RPMI8226 (cell line): ENCODE measurements at places on chromosomes 4 and X.

DNA sequence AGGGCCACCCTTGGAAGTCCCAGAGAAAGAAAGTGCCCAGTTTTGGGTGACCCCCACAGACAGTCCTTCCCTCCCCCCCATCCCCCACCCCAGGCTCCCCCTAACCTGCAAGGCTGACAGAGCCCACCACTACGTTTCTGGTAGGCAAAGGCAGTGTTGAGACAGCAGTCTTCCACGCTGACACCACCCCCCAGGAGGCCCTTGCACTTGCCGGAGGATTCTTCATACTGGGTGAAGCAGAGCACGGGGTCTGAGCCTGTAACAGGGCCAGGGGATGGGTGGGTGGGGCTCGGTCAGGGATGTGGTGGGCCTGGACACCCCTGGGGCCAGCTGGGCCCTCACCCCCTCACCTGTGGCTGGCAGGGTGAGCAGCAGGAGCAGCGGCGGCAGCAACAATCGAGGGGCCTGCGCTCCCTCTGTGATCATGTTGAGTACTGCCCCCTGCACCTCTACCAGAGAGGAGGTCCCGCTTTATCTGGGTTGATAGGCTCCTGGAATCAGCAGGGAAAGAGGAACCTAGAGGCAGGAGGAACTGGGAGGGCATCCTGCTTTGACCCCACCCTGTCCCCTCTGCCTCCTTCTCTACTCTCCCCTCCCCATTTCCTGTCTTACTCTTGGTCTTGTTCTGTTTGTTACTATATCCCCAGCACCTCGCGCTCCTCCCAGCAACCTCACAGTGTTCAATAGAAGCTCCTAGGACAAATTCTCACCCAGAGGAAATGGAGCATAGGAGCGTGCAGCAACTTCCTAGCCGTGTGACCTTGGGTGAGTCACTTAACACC lies at the start of gene CFP:
CFP (minus strand) TSS at position 512 of the 782 bp plus-strand sequence; CDS start at position 426, 86 bp downstream.
- DNase-seq: no peak

DNA sequence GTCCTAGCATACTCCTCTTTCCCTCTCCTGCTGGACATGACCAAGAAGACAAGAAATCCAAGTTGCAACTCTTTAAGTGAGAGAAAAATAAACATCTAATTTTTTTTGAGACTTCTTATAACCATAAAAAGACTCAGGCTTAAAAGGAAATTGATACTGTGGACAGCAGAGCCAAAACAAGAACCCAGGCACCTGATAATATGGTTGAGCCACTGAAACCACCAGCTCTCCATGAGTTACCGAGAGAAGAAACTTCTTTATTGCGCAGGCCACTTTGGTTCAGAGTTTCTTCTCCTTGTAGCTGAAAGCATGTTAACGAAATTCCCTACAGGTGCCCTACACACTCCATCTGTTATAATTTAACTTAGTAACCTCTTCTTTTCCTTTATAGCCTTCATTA lies 11.3 kb upstream of the SPCS3 start:
- DNase-seq: no peak

DNA sequence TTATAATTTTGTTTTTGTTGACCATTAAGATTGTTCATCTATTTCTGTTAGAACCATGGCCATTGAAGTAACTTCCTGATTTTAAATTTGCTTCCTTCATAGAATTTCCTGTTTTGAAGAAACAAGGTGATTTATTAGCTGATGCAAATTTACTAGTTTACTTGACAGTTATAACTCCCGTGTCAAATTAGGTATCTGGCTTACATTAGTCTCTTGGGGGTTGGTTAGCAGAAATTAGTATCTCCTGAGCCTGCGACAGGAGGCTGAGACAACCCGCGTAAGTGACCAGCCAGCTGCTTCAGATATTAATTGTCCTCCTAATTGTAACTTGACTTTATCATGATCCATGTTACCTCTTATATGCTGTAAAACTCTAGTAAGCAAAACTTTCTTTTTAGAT lies 154.3 kb downstream of the CFAP299 start:
- no peak for DNase-seq

DNA sequence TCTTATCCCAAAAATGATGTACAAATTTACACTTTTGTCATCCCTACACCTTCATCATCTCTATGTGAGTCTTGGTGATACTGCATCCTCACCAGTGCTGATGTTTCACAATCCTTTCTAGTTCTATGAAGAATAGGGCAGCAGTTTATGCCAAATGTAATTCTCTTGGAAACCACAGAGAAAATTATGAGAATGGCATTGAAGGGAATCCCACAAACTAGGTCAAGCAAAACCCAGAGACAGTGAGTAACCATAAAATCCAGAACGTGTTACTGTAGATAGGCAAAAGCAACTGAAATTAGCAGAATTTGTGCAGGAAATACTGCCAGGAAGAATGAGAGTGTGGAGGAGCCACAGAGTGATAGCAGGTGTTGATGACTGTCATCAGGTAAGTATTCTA lies 24.5 kb downstream of the IL15 start:
- no peak for DNase-seq

GRCh38 chr4:166625018-166625637 lies 609.2 kb downstream of the SPOCK3 start:
- no peak for DNase-seq

DNA sequence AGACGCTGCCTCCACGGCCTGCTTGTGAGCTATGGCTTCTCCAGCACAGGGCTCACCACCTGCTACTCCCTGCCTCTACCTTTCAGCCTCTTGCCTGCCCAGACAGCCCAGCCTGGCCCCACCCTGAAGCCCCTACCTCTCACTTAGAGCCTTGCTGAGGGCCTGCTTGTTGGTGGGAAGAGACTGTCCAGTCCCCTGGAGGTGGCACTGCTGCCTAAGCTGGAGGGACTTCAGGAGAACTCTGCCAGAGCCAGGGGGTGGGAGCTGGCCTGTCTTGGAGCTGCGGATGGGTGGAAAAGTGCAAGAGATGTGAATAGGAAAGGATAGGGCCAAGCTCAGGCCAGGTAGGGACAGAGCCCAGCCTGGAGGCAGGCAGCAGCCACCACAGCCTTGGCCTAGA lies 2.7 kb upstream of the ZNF185 start:
- DNase-seq: no peak

DNA sequence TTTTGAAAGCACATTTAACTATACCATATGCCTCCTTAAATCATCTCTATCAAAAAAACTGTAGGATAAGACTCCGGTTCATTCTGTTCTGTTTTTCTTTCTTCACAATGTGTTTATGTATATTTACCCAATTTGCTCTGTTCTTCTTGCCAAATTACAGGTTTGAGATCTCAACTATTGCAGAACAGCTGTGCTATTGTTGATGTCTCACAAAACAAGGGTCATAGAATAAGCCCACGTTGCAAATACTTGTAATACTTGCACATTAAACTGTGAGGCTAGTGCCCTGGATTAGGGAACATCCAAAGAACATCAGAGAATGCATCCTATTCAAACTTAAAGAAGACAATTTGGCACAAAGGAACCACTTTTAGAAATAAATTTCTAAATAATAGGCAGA lies 45.4 kb downstream of the ANTXR2 start:
- DNase-seq: no peak

GRCh38 chr4:62791386-62791785 lies 1591.3 kb downstream of the ADGRL3 start:
- no peak for DNase-seq

GRCh38 chrX:133538148-133538547 lies 122.9 kb upstream of the GPC4 start:
- no peak for DNase-seq

DNA sequence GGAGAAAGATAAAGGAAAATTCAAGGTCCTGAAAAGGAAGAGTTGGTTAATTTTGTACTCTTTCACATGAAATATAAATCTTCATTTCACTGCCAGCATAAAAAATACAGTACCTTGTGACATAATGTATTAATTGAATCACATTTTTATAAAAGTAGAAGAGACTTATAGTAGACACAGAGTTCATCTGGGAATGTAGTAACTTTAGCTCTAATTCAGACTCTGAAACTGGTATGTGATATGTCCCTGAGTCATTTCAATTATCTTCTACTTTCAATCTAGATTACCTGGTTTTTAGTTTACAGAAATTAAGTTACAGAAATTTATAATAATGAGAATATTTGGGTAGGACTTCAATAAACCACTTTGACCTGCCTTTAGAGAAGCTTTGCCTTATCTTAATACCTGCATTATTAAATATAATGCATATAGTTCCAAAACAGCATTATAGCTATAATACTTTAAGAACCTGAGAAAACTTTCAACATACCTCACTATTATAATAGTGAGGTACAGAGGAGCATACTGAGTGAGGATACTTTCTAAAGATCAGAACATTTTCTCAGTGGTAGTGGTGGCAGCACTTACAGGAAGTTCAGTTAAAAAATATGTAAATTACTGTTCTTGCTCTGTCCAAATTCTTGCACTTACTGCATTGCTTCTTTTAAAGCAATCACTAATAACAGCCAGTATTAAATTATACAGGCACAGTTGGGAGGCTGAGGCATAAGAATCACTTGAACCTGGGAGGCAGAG lies 11.2 kb downstream of the NEK1 start:
- no peak for DNase-seq

DNA sequence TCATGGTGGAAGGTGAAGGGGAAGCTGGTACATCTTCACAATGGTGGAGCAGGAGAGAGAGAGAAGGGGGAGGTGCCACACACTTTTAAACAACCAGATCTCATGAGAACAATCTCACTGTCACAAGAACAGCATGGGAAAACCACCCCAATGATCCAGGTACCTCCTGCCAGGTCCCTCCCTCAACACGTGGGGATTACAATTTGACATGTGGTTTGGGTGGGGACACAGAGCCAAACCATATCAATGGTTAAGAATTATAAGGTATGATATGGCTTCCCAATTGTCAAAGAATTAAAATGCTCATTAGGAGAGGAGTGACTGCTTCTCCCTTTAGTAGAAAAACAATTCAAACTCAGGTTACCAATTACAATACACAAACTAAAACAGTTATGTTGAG lies 143.3 kb downstream of the PDLIM5 start:
- no peak for DNase-seq

- DNase-seq: no peak
These were observed at the start of gene SRPX2 for GRCh38 chrX:100643956-100644860. SRPX2 (plus strand) TSS chrX:100644199; CDS start chrX:100646323, 2,124 bp downstream.

- DNase-seq: no peak
These were observed 24.5 kb upstream of the GPR78 start for GRCh38 chr4:8555716-8556115.

GRCh38 chr4:33063241-33063640 lies 2343.1 kb downstream of the PCDH7 start:
- no peak for DNase-seq

DNA sequence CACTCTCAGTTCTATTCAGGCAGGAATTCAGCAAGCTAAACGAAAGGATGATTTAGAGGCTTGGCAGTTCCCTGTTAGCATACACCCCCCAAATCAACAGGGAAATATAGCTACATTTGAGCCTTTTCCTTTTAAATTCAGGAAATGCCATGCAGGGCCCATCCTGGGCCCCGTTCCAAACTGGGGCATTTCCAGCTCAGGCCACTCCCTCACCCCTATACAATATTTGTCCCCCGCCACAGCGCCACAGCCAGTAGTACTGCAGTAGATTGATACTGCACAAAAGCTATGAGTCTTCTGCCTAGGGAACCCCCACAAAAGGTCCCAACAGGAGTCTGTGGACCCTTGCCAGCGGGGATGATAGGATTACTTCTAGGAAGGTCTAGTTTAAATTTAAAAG lies 102.0 kb upstream of the MAPK10 start:
- DNase-seq: no peak

GRCh38 chr4:42471896-42472295 lies 74.6 kb downstream of the SHISA3 start:
- no peak for DNase-seq

GRCh38 chr4:140450352-140450751 lies 22.9 kb upstream of the CLGN start:
- no peak for DNase-seq

DNA sequence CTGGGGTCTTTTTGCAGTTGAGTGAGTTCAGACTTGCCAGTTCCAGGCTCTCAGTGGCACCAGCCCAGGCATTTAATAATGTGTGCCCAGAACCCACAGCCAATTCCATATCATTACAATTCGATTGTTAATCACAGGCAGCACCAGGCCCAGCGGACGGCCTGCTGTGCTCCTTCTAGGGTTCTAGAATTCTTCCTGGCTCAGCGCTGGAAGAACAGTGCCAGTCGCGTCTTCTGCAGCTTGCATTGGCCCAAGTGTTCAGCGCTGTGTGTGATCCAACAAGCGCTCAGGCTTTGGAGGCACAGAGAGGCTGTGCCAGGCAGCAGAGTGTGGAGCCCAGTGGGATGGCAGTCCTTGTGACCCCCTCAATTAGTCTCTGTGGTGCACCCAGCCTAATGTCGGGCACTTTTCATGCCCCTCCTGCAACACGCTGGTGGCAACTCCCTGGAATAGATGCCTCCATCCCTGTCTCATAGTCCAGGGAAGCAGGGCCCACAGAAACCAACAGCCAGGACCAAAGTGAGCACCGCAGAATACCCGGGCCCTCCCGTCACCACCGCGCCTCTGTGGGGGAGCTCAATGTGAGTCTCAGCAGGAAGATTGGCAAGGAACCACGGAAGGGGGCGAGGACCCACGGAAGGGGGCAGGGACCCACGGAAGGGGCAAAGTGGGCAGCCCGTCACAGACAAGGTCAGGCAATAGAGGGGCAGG lies 193.2 kb downstream of the AFAP1 start:
- DNase-seq: no peak

DNA sequence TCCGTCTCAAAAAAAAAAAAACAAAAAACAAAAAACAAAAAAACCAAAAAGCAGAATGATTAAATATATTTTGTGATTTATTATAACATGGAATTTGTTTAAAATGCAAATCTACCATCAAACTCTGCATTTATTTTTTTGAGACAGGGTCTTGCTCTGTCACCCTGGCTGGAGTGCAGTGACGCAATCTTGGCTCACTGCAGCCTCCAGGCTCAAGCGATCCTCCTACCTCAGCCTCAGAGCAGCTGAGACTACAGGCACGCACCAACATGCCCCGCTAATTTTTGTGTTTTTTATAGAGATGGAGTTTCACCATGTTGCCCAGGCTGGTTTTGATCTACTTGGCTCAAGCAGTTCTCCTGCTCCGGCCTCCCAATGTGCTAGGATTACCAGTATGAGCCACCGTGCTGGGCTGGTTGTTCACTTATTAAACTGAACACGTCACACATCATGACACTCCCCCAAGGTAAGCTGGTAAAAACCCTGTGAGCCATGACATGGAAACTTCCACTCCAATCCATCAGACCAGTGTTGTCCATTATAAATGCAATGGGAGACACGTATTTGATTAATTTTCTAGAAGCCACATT lies 45.7 kb downstream of the RBM47 start:
- DNase-seq: no peak

GRCh38 chrX:13381514-13381913 lies 61.7 kb upstream of the ATXN3L start:
- no peak for DNase-seq

DNA sequence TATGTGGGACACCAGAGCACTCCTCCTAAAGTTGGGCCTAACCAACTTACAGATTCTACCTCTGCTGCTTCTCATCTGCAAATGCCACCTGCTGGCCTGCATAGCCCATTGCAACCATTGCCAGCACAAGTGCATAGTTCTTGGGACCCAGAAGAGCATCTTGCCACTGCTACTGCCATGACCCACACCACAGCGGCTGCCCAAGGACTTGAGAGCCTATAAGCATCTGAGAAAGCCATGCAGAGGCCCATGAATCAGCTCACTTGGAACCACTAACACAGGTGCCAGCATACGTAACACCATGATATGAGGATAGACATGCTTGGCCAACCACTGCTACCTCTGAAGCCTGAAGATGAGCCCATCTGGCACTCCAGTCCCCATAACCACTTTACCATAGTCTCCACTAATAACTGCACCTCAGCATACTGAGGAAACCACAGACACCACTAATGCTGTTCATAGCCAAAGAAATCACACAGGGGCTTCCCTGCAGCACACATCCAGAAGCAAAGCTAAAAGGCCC lies 258.1 kb upstream of the AGTR2 start:
- peak; percentile 30 for DNase-seq
